ENCODE measurements at places on chromosomes 3 and 15. TPM values are rescaled to one million over a fixed set of nuclear protein-coding genes. Genes with fewer than 3 reads are reported as not detected.

GRCh38 chr3:4849739-4850138, 129.5 kb upstream of the BHLHE40 start:
- DNase-seq = no peak

The CLSTN2 gene
- 1.1 TPM for total RNA-seq

GRCh38 chr15:57033715-57034439, 115.4 kb downstream of the TCF12 start:
- DNase-seq = no peak

- DNase-seq = no peak
These were observed 25.5 kb upstream of the MNS1 start for GRCh38 chr15:56490461-56490860.

DNA sequence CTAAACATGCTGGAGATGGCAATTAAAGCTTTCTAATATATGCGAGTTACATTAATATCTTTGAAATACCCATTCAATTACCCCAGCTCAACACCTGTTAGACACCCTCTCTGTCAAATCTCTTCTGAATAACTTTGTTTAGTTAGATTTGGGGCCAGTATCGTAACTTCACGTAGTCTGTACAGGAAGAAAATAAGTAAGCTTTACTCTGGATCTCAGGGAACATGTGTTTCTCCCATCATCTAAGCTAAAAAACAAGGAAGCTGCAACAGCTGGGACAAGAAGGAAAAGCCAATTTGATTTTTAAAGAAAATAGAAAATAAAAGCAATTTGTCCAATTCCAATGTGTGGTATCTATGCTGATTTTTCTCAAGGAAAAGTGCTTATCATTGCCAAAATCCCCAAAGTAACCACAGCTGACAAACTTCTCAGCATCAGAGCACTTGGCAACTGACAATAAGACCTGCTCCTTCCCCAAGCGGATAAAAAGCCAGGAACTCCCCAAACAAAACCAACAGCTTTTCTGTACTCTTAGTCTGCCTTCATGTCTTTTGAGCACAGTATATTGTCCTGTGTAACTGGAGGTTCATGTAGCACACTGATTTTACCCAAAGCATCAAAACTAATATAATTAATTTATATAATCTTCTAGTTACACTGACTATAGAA, 279.1 kb downstream of the ZBTB20 start:
- no peak for DNase-seq

GRCh38 chr3:27147215-27147614, 222.0 kb downstream of the NEK10 start:
- no peak for DNase-seq

The TMEM212 gene
- total RNA-seq = not detected

All from gastrocnemius medialis (tissue), 4 donors.